ENCODE measurements at places on chromosomes 1 and 21. TPM values are rescaled to one million over a fixed set of nuclear protein-coding genes. Genes with fewer than 3 reads are reported as not detected.

DNA sequence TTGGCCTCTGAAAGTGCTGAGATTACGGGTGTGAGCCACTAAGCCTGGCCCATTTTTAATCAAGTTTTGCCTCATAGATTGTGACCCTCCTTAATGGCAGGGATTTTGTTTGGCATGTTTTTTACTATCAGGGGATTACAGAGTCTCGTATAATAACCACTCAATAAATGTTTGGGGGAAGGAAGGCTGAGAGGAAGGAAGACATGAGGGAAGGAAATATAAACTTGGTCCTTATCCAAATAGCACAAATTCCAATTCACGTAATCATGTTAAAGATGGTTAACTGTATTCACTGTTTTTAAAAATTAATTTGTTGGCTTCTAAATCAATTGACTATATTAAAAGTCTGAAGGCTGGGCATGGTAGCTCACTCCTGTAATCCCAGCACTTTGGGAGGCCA is 30.9 kb upstream of the SERTAD4 start:
- H3K27me3 ChIP-seq: no peaks in the 10 kb centered on the region
- no peak overlapping the region for H3K4me3 ChIP-seq
- H3K36me3 ChIP-seq: no peaks in the 10 kb centered on the region
- H3K4me1 ChIP-seq: no peaks in the 10 kb centered on the region
- no peak for DNase-seq
- H3K27ac ChIP-seq: no peak overlapping the region

Gene SPRR5
- not detected for polyA plus RNA-seq

- H3K27me3 ChIP-seq: no peaks in the 10 kb centered on the region
- H3K36me3 ChIP-seq: no peaks in the 10 kb centered on the region
- no peak within 1 kb of the TSS for H3K4me3 ChIP-seq
- no peak within 1 kb of the TSS for H3K27ac ChIP-seq
Observed at GRCh38 chr1:222547944-222548671, at the start of gene HHIPL2. TSS of gene HHIPL2 (minus strand) at chr1:222548104. CDS start at chr1:222548044, 60 bp downstream.

Gene ERG
- polyA plus RNA-seq: not detected

DNA sequence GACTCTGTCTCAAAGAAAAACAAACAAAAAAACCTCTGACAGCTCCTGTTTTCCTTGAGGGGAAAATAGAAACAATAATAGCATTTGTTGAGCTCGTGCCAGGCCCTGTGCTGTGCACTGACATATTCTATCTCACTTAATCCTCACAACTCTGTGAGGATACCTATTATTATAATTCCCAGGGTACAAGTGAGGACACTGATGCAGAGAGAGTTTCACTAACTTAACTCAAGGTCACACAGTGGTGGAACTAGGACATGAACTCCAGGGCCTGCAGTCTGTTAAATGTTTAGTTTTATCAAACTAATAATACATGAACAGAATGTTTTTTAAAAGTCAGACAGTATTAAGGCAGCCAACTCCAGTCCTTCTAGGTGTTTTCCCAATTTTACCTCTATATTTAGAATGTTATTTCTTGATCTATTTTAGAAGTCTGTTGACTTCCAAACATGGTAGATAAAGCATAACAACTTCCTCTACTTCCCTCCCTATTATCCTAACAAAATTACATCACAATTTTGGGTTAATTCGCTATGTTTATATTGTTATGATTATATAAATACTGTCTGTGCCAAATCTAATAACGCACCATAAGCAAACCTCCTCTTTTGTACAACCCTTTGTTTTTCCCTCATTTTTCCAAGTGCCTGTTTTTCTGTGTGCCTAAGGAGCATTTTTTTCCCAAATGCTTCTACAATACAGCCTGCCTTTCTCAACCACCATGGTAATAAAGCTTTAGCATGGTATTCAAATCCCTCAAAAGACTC is 4.9 kb downstream of the FNDC5 start:
- H3K4me1 ChIP-seq: no peaks in the 10 kb centered on the region
- no peak for DNase-seq
- no peak overlapping the region for H3K27ac ChIP-seq

DNA sequence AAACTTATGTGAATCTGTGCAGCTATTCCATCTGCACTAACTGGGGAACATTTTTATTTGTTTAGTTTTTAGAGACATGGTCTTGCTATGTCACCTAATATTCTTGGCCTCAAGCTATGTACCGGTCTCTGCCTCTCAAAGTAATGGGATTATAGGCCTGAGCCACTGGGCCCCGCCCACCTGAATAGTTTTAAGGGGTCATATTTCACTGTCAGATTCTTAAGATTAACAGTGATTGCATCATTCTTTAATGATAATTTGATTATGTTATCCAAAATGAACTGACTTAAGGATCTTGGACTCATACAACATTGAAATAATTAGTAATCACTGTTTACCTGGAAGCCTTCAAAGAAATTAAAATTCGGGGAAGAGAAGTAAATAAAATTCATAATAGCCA is 12.6 kb upstream of the KLF18 start:
- H3K4me3 ChIP-seq: no peak overlapping the region
- no peaks in the 10 kb centered on the region for H3K4me1 ChIP-seq
- no peaks in the 10 kb centered on the region for H3K27me3 ChIP-seq
- no peak overlapping the region for H3K27ac ChIP-seq

GRCh38 chr21:36851121-36851520 is 115.3 kb downstream of the HLCS start:
- no peak for DNase-seq
- no peaks in the 10 kb centered on the region for H3K27me3 ChIP-seq
- no peak overlapping the region for H3K4me3 ChIP-seq

DNA sequence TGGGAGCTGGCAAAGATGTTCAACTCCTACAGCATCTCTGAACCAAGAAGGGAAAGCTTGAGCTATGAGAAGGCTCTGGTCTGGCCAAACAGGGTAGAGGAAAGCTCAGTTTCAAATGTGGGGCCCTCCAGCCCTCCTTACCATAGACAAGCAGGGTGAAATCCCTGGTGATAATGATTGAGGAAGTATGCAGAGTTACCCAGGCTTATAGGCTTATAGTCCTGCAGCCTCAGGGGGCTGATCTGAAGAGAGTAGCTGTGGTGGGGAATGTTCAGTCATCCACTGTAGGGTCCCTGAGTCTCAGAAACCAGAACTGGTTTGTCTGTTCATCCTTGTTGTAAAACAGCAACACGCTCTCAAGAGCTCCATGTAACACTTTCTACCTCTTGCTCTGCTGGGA is 19.8 kb upstream of the LY9 start:
- peaks cover 7% of the 10 kb centered on the region for H3K4me1 ChIP-seq
- H3K27me3 ChIP-seq: no peaks in the 10 kb centered on the region
- H3K4me3 ChIP-seq: no peak overlapping the region
- DNase-seq: no peak
- no peaks in the 10 kb centered on the region for H3K36me3 ChIP-seq

DNA sequence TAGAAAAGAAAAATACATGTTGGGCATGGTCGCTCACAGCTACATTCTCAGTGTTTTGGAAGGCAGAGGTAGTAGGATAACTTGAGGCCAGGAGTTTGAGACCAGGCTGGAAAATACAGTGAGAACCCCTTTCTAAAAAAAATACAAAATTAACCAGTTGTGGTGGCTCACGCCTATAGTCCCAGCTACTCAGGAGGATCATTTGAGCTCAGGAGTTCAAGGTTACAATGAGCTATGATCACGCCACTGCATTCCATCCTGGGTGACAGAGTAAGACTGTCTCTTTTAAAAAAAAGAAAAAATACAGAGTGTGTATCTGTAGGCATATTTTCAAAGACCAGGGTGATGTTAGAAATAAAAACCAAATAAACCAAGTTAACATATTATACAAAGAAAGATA is 57.8 kb downstream of the HFM1 start:
- H3K27me3 ChIP-seq: no peaks in the 10 kb centered on the region
- no peak for DNase-seq
- H3K36me3 ChIP-seq: no peaks in the 10 kb centered on the region
- no peak overlapping the region for H3K4me3 ChIP-seq
- H3K4me1 ChIP-seq: no peaks in the 10 kb centered on the region

Gene ZC3H11A
- polyA plus RNA-seq: 23.2 TPM

DNA sequence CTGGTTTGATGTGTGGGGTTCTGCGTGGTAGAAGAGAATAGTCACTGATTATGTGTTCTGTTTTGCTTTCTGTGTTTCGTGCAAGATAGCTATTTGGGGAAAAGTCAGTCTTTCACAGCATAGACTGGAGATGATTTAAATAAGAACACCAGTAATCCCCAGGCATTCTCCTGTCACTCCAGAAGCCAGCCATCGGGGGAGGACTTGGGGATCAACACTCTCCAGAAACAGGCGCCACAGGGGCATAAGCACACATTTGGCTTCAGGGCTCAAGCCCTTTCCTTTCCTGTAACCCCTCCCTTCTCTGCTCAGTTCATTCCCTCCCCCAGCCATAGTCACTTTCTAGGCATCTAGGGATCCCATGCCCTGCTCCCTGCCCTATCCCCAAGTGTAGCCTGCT is 97.3 kb upstream of the BEND5 start:
- H3K27ac ChIP-seq: no peak overlapping the region
- no peak overlapping the region for H3K4me3 ChIP-seq
- H3K4me1 ChIP-seq: no peaks in the 10 kb centered on the region
- no peaks in the 10 kb centered on the region for H3K27me3 ChIP-seq

- no peaks in the 10 kb centered on the region for H3K4me1 ChIP-seq
- H3K4me3 ChIP-seq: no peak overlapping the region
- DNase-seq: no peak
- H3K27me3 ChIP-seq: no peaks in the 10 kb centered on the region
- H3K36me3 ChIP-seq: no peaks in the 10 kb centered on the region
Observed at GRCh38 chr1:217336724-217337123, 294.2 kb downstream of the GPATCH2 start.

- no peak overlapping the region for H3K4me3 ChIP-seq
- peaks cover 16% of the 10 kb centered on the region for H3K4me1 ChIP-seq
- H3K27ac ChIP-seq: no peak overlapping the region
- H3K27me3 ChIP-seq: no peaks in the 10 kb centered on the region
- DNase-seq: no peak
- H3K36me3 ChIP-seq: peaks cover 7% of the 10 kb centered on the region
Observed at GRCh38 chr1:205142102-205142469, 20.3 kb upstream of the RBBP5 start.

- no peaks in the 10 kb centered on the region for H3K36me3 ChIP-seq
- no peak overlapping the region for H3K27ac ChIP-seq
- no peak for DNase-seq
- no peaks in the 10 kb centered on the region for H3K4me1 ChIP-seq
- no peaks in the 10 kb centered on the region for H3K27me3 ChIP-seq
Observed at GRCh38 chr1:179251675-179252074, 22.2 kb upstream of the ABL2 start.

DNA sequence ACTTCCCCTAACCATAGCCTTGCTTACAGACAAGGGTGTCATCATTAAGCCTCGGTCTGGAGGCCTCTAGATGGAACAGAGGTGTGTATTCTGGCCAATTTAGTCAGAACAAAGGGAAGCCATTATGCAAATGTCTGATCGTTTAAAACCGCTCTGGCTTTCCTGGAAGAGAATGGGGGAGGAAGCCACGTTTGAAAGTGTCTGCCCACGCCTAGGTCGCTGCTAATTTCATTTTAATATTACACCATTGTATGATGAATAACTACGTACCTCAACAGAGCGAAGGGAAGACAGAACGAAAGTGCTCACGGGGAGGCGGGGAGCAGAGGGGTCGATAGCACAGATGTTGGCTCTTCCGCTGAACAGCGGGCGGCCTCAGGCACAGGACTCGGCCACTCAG is 41.1 kb upstream of the CSF3R start:
- no peaks in the 10 kb centered on the region for H3K4me1 ChIP-seq
- DNase-seq: no peak
- no peaks in the 10 kb centered on the region for H3K36me3 ChIP-seq
- H3K4me3 ChIP-seq: no peak overlapping the region
- no peaks in the 10 kb centered on the region for H3K27me3 ChIP-seq
- H3K27ac ChIP-seq: no peak overlapping the region

GRCh38 chr1:2415801-2416208 is 3.4 kb upstream of the PEX10 start:
- H3K36me3 ChIP-seq: no peaks in the 10 kb centered on the region
- DNase-seq: no peak
- peak overlapping the region; percentile 30 for H3K4me3 ChIP-seq
- H3K4me1 ChIP-seq: peaks cover 46% of the 10 kb centered on the region
- H3K27ac ChIP-seq: no peak overlapping the region

GRCh38 chr1:248825573-248825908 is 174 bp downstream of the SH3BP5L start:
- peak overlapping the region; percentile 82 for H3K4me3 ChIP-seq
- DNase-seq: no peak
- peak overlapping the region; percentile 99 for H3K27ac ChIP-seq
- H3K27me3 ChIP-seq: no peaks in the 10 kb centered on the region
- peaks cover 71% of the 10 kb centered on the region for H3K4me1 ChIP-seq
- peaks cover 25% of the 10 kb centered on the region for H3K36me3 ChIP-seq

DNA sequence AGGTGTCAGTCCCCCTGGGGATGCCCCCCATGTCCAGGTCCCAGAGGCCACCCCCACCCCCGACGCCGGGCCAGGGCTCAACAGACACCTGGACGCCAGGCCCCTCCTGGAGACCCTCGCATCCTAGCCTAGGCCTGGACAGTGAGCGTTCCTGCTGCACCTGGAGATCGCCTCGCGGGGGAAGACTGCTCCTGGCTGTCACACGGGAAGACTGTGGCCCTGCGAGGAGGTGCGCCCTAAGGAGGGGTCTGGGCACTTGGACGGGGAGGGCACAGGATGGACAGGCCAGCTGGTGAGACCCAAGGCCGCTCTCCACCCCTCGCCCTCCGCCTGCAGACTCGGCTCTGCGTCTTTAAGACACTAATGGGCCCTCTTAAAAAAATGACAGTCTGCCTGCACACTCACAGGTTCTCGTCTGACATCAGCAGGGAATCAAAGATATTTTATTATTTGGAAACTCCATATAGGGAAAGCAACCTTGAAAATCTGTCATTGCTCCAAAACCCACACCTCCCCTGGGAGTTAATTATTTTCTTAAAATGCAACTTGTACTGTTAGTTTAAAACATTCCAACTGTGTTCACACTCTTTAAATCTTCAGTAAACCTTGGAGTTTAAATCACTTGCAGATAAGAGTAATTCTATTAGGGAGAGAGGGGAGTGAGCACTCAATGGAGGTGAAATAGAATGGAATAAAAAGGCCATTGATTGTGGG is 45.6 kb upstream of the ACTRT2 start:
- H3K4me3 ChIP-seq: no peak overlapping the region
- H3K36me3 ChIP-seq: no peaks in the 10 kb centered on the region
- H3K27me3 ChIP-seq: no peaks in the 10 kb centered on the region
- no peak overlapping the region for H3K27ac ChIP-seq

Gene OR6N1
- polyA plus RNA-seq: not detected

Gene MEX3A
- not detected for polyA plus RNA-seq

- H3K4me3 ChIP-seq: no peak overlapping the region
- peaks cover 2% of the 10 kb centered on the region for H3K36me3 ChIP-seq
- H3K27me3 ChIP-seq: no peaks in the 10 kb centered on the region
- peaks cover 66% of the 10 kb centered on the region for H3K4me1 ChIP-seq
Observed at GRCh38 chr1:27152004-27152828, 2.7 kb downstream of the SLC9A1 start.

DNA sequence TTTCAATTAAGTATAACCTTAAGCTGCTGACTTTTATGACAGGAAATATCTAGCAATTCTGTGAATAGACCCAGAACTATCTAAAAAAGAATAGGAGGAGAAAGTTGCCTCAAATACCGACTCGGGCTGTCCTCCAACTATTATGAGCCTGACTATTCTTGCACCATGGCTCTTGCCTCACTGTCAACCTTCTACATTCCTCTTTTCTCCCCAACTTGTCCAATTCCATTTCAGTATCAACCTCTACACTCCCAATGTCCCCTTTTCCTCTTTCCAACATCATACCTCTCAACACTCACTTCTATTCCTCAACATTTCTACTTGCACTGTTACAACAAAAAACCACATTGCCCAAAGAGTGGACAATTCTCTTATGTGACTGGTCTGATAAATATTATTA is 2.3 kb downstream of the ZZZ3 start:
- H3K36me3 ChIP-seq: peaks cover 5% of the 10 kb centered on the region
- peaks cover 23% of the 10 kb centered on the region for H3K4me1 ChIP-seq
- no peak overlapping the region for H3K4me3 ChIP-seq

Data from CD14-positive monocyte (primary cell).